GM20000 (cell line): ENCODE measurements at places on chromosomes 4 and X.
A peak's percentile ranks its signal among the peaks of the same experiment; 100 is the strongest.

DNA sequence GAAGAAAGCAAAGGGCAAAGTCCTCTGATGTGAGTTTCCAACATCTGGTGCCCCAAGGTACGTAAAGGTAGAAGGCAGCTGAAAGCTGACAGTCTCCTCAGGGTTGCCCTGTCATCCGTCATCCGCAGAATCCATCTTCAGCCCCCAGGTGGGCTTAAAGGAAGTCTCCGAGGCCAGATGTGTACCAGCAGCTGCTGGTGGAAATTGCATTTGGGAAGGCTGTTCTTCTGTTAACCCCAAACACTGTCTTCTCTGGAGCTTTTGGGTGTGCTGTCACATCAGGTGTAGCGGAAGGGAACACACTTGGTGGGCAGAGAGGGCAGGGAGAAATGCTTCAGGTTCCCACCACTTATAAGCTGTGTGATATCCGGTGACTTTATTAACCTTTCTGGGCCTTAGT, 310.0 kb upstream of the GATB start:
- no peak for DNase-seq

GRCh38 chr4:30714408-30715031, 5.6 kb upstream of the PCDH7 start:
- peak; percentile 26 for DNase-seq

DNA sequence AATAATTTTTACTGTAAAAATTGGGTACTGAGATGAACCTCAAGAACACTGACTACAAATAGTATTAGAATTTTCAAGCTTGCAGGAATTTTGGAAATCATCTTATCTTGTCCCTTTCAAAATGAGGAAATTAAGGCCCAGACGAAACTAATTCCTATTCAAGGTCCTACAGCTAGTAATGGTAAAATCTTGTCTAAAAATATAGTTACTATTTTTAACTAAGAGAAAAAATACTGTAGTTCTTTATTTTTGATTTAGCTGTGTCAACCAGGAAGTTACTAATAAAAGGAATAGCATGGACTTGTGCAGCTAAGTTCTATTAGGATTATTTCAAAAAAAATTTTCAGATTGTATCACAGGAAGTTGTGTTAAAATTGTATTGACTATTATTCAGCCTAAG, 12.7 kb downstream of the PRIMPOL start:
- no peak for DNase-seq

GRCh38 chrX:108945883-108946523, 209.6 kb upstream of the IRS4 start:
- no peak for DNase-seq

DNA sequence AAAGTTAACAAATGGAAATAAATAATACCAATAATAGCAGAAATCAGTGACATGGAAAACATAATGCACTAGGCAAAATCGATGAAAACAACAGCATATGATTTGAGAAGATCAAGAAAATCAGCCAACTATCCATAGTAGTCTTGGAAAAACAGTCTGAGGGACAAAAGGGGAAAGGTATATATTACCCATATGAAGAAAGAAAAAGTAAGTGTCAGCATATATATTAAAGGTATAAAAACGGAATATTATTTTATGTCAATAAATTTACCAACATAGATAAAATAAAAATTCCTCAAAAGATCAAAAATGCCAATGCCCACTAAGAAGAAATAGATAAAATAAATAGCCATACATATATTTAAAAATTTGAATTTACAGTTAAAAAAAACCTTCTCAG, 33.0 kb downstream of the ACTRT1 start:
- no peak for DNase-seq

GRCh38 chrX:155819525-155819924, 61.6 kb upstream of the VAMP7 start:
- DNase-seq = no peak

DNA sequence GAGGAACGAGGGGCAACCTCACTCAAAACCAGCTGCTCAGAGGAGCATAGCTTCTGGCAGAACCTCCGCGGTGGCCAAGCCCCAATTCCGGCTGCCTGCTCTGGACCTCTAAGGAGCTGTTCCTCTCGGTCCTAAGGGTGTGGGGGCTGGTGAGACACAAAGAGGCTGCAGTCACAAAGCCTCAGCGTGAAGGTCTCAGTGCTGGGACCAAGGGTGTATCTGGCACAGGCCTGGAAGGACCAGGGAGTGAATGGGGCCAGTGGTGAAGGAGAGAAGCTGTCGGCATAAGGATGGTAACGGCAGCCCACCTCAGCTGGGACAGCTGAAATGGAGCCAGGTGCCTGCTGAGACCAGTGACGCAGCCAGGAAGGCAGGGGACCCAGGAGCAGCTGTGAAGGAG, 5.3 kb downstream of the PDE6B start:
- peak; percentile 18 for DNase-seq

- no peak for DNase-seq
Measured at GRCh38 chr4:117844594-117844993, 189.7 kb upstream of the NDST3 start.

GRCh38 chr4:139560406-139561104, 4.5 kb upstream of the SETD7 start:
- peak; percentile 41 for DNase-seq

GRCh38 chrX:13288671-13289070, 31.2 kb downstream of the ATXN3L start:
- no peak for DNase-seq

GRCh38 chr4:70936200-70936787, 34.1 kb downstream of the MOB1B start:
- no peak for DNase-seq

GRCh38 chr4:14333616-14334015, 668.7 kb upstream of the CPEB2 start:
- no peak for DNase-seq

GRCh38 chrX:143853488-143853887, 30.4 kb upstream of the UBE2NL start:
- DNase-seq = no peak

DNA sequence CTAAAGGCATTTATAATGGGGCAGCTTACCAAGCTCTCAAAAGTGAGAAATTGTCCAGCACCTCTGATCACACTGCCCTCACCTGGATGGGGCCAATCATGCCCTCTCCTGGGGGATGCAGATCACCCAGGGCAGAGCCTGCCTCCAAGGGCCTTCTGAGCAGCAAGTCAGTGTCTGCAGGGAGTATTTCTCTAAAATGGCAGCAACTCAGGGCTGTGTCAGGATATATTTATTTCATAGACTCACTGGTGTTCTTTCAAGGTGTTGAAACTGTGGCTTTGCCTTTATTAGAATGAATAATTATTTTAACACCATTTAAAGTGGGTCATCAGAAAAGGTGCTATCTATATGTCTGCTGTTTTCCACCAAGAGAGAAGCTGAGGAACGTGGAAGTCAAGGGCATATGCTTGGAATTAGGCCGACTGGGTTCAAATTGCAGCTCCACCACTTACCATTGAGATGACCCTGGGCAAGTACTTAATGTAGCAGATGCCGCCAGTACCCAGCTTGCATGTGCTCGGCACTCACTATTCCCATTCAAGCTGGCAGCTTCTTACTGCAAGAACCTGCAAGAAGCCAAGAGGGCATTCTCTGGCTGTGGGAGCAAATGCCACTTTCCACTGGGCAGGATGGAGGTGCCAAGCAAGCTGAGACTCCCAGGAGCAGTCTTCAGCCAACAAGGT, 590.0 kb downstream of the BCOR start:
- DNase-seq = no peak

DNA sequence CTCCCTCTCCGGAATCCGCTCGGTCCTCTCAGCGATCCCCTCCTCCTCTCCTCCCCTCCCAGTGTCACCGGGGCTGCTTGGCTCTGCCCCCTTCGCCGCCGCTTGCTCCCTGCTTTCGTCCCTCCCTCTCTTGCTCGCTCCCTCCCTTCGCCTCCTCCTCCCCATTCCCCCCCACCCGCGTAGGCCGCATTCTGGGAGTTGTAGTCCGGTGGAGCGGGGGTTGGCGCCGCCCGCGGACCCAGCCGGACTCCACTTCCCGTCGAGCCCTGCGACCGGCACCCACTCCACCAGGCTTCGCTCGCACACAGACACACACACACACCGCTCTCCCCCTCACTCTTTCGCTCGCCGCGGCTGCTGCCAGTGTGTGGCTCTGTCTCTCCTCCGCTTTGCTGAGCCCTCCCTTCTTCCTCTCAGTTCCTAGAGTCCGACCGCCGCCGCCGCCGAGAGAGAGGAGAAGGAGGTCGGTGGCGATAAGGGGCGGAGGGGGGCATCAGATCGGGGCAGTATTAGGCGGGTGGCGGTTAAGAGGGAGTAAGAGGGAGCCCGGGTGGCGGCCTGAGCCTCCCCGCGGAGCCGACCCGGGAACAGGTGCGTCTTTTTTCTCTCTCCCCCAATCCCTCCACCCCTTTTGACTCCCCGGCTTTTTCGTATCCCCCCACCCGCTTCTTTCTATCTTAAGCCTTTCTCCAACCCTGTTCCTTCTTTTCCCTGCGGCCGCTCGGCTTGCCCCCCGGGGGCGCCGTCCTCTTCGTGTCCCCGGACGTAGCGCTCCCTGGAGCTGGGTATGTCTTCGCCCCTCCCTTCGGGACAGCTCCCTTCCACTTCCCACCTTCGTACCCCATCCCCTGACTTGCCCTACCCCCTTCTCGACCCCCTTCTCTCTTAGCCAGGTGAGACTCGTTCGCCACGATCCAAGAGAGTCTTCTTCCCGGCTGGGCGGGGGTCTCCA, at the start of gene BCORL1:
BCORL1 (plus strand) TSS at position 336 of the 952 bp plus-strand sequence. CDS start 22,597 bp downstream, outside the sequence.
- DNase-seq = peak; percentile 96

DNA sequence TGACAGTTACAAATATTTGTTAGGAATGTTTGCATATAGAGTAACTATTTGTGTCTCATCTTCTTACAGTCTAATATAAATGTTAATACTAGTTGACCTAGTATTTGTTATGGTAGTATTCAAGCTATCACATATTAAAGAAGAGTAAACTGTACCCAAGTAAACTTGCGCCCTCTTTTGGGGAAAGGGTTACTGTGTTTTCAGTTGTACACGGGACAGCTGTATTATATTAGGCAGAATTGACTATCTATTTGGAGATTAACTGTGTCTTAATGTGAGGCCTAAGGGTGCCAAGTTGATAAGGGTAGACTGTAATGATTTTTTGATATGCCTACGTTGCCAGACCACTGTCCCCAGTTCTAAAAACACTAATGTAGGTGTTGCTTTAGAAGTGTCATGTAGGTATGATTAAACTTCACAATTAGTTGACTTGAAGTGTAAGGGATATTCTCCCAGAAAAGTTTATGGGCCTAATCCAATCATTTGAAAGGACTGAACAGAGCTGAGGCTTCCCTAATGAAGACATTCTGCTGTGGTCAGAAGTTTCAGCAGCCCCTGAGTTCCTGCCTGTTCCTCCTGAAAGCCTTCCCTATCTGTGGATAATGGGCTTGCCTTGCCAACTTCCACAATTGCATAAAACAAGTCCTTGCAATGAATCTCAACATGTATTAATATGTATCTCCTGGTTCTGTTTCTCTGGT, 172.8 kb upstream of the CXCL13 start:
- DNase-seq = no peak

DNA sequence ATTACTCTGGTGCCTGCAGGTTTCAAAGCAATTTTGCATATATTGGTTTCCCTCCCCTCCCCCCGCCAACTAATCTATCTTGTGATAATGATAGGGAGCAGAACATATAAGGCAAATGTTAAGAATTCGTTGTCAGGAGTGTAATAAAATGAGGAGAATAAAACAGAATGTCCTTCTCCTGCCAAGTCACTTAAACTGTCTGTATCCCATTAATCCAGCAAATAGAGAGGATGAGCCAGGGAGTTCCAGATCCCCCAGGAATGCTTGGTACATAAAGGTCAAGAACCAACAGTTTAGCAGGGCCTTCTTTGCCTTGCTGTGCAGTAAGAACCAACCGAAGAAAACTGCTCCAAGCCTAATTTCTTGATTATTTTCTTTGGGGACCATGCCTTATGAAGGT, 141.4 kb downstream of the AMELX start:
- no peak for DNase-seq

GRCh38 chr4:37243722-37244582, 591 bp upstream of the NWD2 start:
- DNase-seq = peak; percentile 26

DNA sequence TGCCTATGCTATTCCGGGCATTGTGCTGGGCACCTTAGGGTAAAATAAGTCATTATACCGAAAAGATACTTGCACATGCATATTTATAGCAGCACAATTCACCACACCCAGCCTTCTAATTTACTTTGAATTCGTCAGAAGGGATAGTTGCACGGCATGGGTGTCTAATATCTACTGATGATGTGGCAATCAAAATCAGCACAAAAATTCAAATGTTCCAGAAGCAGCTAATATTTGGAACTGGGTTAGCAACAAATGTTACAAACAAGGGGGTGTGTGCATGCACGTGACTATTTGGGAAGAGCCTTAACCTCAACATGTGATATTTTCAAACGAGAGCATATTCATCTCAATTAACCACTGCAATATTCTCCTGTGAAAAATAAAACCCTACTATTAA, 79.7 kb upstream of the PRSS48 start:
- DNase-seq = no peak

DNA sequence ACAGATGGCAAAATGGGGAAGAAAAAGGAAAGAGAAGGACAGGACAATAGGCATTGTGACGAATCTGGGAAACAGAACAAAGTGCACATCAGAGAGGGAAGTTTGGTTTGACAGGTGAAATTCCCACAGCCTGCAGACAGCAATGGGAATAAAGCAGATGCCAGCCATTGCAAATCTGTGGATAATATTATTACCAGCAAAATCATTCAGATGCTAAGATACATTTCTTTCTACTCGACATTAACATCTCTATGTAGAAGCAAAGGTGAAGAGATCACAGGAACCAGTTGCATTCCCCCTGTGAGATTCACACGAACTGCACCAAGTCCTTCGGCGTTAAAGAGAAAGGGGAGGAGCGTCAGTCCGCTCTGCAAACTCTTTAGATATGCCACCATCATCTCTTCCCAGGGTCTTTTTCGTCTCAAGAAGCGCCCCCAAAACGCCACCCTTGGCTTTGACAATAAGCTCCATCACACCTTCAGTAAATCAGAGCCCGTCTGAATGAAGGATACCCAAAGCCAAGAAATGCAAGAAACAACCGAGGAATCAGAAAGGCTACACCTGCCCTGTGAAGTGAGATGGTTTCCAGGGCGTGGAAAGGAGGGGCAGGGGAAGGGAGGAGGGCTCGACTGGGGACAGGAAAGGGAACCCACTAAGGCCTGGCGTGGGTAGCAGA, 1.9 kb downstream of the NEUROG2 start:
- peak; percentile 72 for DNase-seq

DNA sequence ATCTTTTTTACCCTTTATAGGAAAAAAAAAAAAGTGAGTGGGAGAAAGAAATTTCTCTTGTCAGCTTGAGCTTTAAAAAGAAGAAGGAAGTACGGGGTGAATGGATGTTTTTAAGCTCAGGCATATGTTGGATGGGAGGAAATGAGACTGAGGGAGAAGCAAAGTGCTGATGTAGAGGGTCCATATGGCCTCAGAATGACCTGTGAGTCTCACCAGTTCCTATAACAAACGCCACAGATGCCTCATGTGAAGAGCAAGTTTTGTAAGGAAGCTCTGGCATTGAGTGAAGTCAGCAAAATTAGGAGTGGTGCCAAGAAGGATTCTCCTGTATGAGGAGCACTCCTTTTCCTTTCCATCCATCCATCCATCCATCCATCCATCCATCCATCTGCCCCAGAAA, 214.6 kb downstream of the PTTG2 start:
- no peak for DNase-seq

GRCh38 chr4:168637872-168638756, 141.3 kb downstream of the PALLD start:
- no peak for DNase-seq

GRCh38 chr4:825063-825970, 612 bp downstream of the CPLX1 start:
- peak; percentile 88 for DNase-seq
